NCI-H460 (cell line): ENCODE measurements at places on chromosomes 6 and 20.

GRCh38 chr6:137271245-137272183, 52.3 kb upstream of the IFNGR1 start:
- peak; percentile 55 for DNase-seq

DNA sequence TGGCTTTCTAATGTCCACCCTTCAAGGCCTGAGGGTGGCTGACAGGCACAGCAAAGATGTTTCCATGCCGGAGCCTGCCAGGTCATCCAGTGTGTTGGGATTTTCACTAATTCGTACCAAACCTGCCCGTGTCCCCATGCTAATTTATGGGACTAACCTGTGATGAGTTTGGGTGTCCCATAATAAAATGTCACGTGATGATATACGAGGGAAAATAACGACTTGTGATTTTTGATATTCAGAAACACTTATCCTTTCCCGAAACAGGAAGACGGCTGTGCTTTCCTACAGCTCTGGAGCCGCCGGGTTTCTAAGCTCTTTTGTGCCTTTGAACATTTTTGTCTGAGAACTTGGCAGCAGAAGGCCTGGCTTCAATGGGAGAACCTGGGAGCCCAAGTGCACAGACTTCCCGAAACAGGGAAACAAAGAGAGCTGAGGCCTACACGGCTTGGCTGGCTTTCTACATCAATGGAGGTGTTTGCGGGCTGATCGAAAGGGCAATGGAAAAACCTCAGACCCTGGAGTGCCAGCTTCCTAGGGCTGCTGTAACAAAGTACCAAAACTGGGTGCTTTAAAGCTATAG, 171.9 kb upstream of the JARID2 start:
- no peak for DNase-seq

- DNase-seq: no peak
Measured at GRCh38 chr6:119476024-119476423, 126.5 kb upstream of the MAN1A1 start.

- DNase-seq: no peak
Measured at GRCh38 chr6:7721649-7722048, 4.2 kb upstream of the BMP6 start.

GRCh38 chr6:169969372-169970099, 218.1 kb downstream of the ERMARD start:
- DNase-seq: no peak

DNA sequence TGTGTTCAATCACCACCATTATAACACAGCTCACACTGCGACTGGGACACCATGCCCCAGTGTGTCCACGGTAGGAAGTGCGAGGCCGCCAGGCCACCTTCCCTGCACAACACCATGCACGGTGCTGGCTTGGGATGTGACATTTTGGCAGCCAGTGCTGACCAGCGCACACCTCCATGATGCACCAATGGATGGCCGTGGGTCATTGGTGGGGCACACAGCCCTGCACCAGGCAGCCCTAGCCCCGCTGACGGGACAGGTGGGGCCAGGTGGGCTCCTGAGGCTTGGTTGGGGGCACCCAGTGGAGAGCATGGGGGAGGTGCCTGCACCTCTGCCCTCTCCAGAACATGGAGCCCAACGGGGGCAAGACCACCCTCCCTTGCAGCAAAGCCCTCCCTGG, 18.2 kb upstream of the FRMD1 start:
- DNase-seq: no peak

DNA sequence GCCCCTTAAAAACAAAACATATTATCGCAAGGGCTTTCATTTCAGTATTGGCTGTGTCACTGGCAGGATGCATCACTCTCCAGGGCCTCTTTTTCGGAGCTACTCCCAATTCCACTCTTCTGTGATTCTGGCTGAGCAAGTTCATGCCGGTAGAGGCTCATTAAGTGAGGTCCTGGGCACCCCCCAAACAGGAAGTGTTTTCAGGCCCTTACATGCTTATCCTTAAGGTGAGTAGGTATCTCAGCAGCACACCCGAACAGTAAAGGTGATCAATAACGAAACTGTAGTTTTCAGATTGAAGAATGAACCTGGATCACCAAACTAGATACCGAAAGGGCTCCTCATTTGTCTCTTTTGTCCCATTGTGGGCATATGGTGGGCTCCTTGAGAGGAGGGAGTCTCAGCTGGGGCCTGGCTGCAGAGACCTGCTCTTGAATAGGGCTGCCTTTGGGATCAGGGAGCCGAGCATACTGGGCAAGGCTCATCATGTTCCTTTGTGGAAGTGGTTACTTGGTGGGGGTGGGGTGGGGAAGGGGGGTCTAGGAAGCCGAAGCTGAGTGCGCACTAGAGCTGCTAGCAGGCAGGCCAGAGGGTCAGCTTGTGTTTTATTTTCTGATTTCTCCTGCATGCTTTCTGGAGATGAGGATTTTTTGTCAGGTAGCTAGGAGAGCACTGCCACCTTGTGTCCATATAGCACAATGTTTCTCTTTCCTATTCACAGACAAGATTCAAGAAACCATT, 65.2 kb downstream of the CDS2 start:
- DNase-seq: peak; percentile 69

DNA sequence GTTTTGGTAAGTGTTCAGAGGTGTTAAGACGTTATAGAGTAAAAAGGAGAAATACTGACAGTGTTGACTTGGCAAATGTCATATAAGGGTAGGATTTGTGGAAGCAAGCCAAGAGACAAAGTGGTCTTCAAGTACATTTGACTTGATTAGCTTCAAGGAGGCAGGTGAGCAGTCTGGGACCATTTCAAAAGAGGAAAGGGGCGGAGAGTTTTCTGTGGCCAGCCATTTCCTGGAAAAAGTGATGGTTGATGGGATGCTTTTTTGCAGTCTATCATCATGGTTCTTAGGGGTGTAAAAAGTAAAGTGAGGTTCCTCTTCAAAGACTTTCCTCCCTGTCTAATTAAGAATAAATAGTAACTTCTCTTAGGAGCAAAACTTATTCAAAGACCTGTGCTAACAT, 28.7 kb downstream of the FKBP1A start:
- DNase-seq: no peak

DNA sequence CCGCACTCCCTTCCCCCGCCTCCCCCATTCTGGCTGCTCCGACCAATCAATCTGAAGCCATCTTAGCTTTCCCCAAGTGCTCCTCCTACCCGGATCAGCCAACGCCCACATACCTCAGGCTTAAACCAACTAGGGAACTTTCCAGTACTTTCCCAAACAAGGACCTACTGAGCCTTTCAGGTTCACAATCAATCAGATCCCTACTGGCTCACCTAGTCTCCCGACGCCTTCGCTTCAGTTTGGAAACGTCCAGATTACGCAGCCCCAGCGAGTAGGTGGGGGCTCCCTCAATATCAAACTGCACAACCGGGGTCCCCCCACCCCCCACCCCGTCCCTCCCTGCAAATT, 432 bp downstream of the HSPA1L start:
- DNase-seq: peak; percentile 94

DNA sequence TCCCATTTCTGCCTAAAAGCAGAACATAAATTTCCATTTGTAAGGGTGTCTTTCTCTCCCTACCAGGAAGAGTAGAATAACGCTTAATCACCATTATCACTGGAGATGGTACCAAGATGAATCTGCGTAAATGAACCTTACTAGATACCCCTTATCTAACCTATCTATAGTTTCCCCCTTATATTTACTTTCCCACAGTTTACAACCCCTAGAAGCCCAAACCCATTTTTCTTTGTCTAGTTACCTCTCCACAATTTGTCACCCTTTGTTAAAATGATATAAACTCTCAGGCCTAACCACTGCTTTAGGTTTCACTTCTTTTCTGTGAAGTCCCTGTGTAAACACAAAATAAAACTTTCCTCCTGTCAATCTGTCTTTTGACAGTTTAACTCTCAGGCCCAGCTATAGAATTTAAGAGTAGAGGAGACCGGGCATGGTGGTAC, 45.5 kb downstream of the PCNA start:
- no peak for DNase-seq

DNA sequence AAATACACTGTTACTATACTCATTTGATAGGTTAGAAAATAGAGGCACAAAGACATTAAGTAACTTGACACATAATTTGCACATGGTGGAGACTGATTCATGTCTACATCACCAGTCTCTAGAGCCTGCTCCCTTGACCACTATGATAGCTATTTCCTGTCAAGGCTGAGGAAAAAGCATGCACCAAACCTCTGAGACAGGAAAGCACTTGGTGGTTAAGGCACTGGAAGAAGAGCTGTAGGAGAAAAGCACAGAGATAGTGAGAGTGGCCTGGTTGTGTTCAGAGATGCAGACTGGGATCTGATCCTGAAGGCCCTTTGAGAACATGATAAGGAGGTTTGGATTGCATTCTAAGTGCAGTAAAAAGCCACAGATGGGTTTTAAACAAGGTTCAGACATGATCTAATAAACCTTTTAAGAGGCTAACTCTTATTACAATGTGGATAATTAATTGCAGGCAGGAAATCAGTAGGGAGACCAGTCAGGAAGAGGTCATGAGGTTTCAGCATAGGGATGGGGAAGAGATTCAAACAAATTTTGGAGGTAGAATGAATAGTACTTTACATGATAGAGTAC, 168.9 kb downstream of the PHF3 start:
- peak; percentile 12 for DNase-seq

DNA sequence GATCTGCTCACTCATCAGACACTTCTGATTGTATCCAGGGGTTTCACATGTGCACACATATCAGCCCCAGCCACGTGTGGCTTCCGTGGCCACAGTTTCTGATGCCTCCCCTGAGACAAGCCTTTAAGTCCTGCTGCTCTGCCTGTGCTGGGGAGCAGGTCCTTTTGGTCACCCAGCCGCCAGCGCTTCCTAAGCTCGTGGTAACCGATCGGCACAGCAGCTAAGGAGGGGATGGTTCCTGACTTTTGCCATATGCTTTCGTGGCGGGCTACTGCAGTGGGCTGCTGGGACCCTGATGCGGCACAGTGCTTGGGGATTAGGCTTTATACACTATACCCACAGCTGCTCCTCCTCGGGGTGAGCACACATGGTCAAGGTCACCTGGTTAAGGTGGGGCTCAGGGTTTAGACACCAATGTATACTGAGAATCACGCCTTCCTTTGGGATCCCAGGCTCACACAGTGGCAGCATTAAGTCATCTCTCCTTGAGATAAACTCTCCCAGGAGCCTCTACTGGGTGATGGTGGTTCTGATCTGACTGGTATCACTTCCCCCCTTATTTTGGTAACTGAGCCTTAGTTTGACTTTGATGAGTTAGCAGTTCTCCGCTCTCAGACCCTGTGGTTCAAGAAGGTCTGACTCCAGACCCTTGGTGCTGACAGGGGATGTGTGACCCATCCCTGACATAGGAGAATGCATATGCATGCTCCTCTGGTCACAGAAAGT, 85.9 kb upstream of the KCNG1 start:
- no peak for DNase-seq

DNA sequence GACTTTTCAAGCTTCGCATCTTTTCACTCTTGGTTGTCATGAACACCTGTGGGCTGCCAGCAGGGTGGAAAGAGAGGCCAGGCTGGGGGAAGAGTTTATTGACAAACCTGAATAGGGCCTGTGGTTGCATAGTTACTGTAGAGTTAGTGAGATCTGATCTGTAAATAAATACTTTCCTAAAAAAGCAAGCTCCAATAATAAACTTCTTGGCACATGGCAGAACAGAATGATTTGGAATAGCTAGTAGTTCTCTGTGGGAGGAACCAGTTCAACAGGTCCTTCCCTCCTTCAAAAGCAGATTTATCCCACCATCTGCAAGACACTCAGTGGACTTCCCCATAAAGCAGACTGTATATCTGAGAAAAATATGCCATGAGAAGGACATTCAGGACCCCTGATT, 445.0 kb downstream of the HACE1 start:
- DNase-seq: no peak

- no peak for DNase-seq
Measured at GRCh38 chr20:64104667-64105451, 2.5 kb downstream of the NPBWR2 start.

- DNase-seq: no peak
Measured at GRCh38 chr20:53829724-53830521, 236.3 kb upstream of the ZNF217 start.

GRCh38 chr6:56368491-56368890, 121.1 kb upstream of the COL21A1 start:
- no peak for DNase-seq

GRCh38 chr6:37936906-37937305, 117.4 kb downstream of the ZFAND3 start:
- no peak for DNase-seq

- DNase-seq: no peak
Measured at GRCh38 chr6:157684620-157685299, 138.3 kb upstream of the SNX9 start.

GRCh38 chr6:28922004-28922820, 1.6 kb downstream of the TRIM27 start:
- DNase-seq: peak; percentile 30

DNA sequence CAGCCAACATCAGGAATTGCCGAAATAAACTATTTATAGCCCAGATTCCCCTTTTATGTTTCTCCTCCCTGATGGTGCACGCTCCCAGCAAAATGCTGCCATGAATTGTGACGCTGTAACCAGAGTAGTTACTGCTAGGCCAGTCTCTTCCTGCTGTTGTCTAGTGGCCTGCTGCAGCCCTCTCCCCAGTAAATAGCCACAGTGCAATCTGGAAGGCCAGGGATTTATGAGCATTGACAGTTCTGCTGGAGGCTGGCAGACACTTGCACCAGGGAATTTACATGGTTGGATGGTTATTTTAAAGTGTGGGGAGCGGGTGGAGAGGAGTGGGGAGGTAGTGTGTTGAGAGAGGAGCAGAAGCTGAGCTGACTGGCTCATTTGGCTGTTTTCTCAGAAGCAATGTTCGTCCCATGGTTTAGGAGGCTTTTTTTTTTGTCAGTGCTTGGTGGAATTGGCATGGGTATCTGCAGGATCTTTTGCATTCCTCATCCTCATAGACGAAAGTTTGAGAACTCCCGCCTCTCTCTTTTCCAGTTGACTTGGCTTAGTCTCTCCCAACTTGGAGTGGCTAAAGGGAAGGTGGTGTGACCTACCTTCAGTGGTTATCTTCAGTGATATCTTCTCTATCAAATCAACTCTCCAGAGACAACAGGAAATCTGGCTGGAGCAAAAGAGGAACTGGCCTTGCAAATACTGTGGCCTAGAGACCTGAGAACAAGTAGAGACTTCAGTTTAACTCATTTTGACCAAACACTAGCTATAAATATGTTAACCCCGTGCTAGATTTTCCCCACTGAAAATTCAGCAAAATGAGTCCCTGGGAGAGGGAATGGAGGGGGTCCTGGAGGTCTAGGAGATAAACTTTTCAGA, 99.3 kb upstream of the VSTM2L start:
- DNase-seq: no peak

GRCh38 chr6:18179770-18180356, 24.6 kb downstream of the KDM1B start:
- DNase-seq: no peak

DNA sequence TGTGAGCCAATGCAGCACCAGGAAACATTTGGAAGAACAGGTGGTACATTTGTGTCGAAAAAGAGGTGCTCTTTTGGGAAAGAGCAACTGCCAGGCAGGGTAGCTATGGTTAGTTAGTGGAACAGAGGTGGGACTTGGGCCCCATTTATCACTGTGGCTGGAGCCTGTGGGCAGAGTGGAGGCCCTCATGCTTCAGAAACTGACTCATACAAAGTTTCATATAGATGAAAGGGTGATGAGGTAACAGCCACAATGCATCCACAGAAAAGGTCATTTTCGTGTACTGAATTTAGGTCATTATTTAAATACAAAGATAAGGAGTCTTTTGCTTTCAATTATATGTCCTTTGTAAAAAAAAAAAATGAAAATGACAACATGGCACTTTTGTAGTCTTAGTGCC, 76.4 kb upstream of the HS3ST5 start:
- no peak for DNase-seq
